ENCODE measurements at places on chromosomes 1 and 21. TPM values are rescaled to one million over a fixed set of nuclear protein-coding genes. Genes with fewer than 3 reads are reported as not detected.

RUNX1 gene
- 154 TPM for total RNA-seq

PRDX1 gene
- total RNA-seq = 419 TPM

AVPR1B gene
- total RNA-seq = not detected

RIIAD1 gene
- not detected for total RNA-seq

DNA sequence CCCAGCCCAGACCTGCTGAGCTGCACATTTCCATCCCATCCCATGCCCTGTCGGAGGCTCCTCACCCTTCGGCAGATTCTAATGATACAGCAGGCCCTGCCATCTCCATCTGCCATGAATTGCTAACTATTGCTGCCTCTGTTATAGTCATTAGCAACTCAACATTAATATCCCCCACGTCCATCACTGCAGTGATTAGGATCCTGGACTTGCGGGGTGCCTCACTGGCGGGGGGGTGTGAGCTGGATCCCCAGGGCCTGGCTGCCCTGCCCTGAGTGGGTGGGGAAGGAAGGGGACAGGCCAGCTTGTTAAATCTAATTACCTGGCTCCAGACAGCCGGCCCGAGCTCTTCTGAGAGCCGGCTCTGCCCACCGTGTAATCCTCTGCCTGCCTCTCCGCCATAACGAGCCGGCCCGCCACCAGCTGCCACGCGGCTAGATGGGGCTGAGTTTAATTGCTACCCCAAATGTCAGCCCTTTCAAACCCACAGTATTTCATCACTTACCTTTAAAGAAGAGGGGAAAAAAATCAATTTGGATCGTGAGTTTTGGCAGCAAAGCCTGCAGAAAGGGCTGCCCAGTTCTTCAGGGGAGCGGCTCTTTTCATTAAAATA, 227.3 kb upstream of the CSF3R start:
- no peak for DNase-seq

BMP8B gene
- 1.7 TPM for total RNA-seq

- no peak for DNase-seq
Observed at GRCh38 chr1:204900721-204901120, 30.1 kb downstream of the NFASC start.

GRCh38 chr1:235068158-235069121, 60.2 kb downstream of the TOMM20 start:
- DNase-seq = peak; percentile 42

- DNase-seq = no peak
Observed at GRCh38 chr21:42308161-42308913, 6.9 kb downstream of the TFF3 start.

GRCh38 chr1:75327395-75327794, 193.2 kb downstream of the LHX8 start:
- DNase-seq = no peak

DNA sequence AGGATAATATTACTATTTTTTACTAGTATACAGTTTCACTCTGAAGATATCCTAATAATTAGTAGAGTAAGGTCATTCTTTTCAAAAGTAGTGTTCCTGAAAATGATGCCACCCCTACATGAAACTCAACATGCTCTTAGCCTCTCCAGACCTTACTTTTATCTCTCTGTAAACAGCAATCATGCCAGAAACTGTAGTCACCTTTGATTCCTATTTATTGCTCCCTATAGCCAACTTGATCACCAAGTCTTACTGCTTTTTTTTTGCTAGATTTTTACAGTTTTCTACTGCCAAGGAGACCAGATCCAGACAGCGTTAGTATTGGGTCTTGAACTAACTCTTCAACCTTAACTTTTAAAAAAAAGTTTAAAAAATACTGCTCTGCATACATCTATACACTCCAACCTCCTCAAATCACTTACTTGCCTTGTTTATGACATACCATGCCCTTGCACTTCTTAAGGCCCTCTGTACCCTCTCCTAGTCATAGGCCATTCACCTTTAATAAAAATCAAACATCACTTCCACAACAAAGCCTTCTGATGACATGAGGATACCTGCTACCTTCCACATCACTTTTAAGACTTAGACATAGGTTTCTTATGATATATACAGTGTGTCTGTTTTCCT, 36.1 kb downstream of the ZNHIT6 start:
- no peak for DNase-seq

GRCh38 chr1:95384567-95384966, 150.6 kb downstream of the RWDD3 start:
- DNase-seq = no peak

DNA sequence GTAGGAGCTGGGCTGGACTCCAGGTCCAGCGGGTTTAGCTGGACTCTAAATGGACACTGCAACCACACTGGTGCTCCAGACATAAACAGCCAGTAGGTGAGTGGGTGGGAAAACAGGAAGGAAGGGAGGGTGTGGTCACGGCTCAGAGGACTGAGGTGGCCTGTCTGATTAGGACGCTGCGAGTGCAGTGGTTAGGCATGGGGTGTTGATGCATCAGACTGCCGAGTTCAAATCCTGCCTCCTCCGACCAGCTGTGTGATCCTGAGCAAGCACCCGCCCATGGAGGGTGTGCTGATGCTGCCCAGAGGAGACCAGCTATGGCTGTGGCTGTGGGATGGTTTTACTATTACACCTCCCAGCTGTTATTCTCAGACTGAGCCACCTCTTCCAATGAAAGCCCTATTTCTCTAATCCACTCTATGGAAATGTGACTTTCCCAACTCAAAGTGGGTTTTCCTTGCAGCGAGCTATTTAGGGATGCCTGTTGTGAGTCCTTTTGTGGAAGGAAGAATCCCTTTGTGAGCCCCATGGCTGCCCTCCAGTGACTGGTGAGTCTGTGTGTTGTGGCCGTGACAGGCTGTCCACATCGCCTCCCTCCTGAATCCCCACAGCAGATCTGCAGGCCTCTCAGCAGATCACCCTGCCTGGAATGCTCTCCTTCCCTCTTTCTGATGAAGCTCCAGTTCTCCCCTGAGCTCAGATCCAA, 56.6 kb upstream of the EDN2 start:
- no peak for DNase-seq

F13B gene
- total RNA-seq = not detected

EXO1 gene
- total RNA-seq = not detected

DNA sequence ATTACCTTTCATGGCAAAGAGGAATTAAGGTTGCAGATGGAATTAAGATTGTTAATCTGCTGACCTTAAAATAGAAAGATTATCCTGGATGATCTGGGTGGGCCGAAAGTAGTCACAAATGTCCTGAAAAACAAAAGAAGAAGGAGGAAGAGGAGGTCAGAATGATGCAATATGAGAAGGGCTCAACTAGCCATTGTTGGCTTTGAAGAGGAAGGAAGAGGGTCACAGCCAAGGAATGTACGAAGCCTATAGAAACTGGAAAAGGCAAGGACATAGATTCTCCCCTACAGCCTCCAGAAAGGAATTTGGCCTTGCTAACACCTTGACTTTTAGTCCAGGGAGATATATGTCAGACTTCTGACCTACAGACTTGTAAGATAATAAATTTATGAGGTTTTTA, 39.4 kb upstream of the FMOD start:
- DNase-seq = no peak

SUSD4 gene
- 3.8 TPM for total RNA-seq

OR2T29 gene
- not detected for total RNA-seq

DNA sequence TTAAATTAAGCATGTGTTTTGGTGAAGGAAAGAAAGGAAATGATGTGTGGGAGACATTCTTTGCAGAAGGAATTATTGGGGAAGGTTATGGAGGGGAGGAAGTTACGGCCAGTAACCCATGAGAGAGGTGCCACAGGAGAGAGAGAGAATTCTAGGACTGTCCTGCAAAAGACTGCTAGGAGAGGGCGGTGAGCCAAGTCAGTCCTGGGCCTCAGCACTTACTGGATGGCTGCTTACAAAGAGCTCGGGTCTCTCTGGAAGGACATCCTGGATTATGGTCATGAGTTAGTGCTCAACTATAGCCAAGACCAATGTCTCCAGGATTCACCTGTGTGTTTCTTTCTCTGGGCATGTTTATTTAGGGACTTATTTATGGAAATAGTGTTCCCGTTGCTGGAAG, 74.4 kb upstream of the HSD17B7 start:
- DNase-seq = no peak

DNA sequence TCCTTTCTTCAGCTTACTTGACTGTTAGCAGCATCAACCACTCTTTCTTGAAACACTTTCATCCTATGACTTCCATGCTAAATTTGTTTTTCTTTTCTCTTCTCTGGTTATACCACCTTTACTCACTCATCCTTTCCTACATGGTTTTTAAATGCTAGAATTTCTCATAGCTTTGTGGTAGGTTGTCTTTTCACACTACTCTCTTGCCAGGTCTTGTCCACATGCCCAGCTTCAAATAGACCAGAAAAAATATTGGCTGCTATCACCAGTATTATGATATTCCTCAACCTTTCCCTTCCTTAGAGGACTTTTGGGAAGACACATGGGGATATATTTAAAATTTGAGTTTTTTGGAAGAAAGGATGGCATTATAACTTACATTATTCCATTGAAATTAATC, 48.8 kb downstream of the PPP1R12B start:
- DNase-seq = no peak

- DNase-seq = no peak
Observed at GRCh38 chr1:168617974-168618750, 41.8 kb downstream of the XCL1 start.
